ENCODE measurements at places on chromosomes 7 and 10.

- H3K27ac ChIP-seq = no peak overlapping the region
- no peak for DNase-seq
- H3K4me1 ChIP-seq = no peaks in the 10 kb centered on the region
Measured at GRCh38 chr10:15072358-15072757, 16.2 kb downstream of the ACBD7 start.

GRCh38 chr7:97313900-97314299 lies 196.4 kb downstream of the SDHAF3 start:
- no peak for DNase-seq
- H3K36me3 ChIP-seq = no peaks in the 10 kb centered on the region
- no peaks in the 10 kb centered on the region for H3K4me1 ChIP-seq

DNA sequence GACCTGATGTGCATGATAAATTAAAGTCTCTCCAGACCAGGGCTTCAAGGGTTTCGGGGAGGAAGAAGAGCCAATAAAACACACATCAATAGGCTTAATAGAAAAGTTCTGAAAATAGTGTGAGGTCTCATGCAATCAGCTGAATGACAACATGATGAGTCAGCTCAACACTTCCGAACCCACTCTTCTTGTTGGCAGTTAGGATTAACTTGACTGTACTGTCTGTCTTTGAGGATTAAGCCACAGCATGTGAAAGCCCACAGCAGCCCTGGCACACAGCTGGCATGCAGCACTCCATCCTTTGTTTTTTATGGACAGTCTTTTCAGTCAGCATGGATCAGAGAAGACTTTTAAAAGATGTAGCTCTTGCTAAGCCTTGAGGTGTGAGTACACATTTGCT lies 526.9 kb upstream of the VSTM2A start:
- no peak overlapping the region for H3K4me3 ChIP-seq
- H3K27me3 ChIP-seq = no peaks in the 10 kb centered on the region
- no peak for DNase-seq

DNA sequence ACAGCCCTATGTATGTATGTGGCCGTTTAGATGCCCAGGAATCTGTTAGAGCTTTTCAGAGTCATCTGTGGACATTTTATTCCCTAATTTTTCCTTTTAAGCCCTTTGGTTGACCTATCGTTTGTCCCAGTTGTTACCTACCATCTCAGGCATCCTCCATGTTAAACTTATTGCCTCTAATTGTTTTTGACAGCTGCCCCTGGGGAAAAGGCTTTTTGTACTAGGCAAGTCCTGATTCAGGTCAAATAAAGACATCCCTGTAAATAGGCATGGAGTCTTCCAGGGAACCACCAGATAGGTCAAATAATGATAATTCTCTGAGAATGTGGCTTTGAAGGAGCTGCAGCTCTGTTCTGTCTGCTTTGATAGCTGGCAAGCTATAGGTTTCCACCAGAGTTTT lies 87.7 kb upstream of the CYP26C1 start:
- H3K4me3 ChIP-seq = no peak overlapping the region
- H3K27ac ChIP-seq = no peak overlapping the region
- no peaks in the 10 kb centered on the region for H3K36me3 ChIP-seq

DNA sequence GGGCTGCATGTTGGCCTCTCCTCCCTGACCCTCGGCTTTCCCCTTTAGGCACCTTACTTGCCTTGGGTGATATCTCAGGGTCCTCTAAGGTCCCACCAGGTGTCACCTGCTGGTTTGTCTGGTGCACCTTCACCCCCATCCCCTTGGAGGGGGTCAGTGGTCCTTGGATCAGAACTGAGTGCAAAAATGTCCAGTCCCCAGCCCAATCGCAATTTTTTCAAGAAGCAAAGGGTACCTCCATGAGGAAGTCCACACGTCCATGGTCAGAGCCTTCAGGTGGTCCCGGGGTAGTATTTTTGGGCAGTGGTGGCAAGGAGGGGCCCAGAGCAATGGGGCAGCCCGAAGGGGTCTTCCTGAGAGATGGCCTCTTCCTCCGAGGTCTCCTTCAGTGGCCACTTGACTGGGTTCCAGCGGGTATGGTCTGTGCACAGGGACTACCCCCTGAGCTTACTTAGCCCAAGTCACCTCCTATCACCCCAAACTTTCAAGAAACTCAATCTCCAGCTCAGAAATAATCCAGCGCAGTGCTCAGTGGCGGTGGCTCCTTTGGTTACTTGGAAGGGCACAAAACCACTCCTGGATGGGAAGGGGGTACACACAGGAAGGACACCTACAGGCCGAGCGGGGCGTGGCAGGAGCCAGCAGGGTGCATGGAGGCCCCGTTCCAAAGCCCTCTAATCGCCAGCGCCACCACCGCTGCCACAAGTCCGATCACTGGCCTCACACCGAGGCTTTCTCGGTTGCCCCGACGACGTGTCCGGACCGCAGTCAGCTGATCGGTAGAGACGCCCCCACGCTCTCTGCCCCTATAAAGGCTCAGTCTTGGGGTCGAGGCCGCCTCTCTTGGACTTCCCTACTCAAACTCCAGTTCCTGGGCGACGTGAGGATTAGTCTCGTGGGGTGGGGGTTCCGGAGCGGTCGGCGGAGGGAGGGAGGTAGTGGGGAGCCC lies 4.5 kb downstream of the SAP25 start:
- H3K4me1 ChIP-seq = peaks cover 40% of the 10 kb centered on the region
- H3K27ac ChIP-seq = peak overlapping the region; percentile 48
- H3K4me3 ChIP-seq = no peak overlapping the region
- peak; percentile 46 for DNase-seq

DNA sequence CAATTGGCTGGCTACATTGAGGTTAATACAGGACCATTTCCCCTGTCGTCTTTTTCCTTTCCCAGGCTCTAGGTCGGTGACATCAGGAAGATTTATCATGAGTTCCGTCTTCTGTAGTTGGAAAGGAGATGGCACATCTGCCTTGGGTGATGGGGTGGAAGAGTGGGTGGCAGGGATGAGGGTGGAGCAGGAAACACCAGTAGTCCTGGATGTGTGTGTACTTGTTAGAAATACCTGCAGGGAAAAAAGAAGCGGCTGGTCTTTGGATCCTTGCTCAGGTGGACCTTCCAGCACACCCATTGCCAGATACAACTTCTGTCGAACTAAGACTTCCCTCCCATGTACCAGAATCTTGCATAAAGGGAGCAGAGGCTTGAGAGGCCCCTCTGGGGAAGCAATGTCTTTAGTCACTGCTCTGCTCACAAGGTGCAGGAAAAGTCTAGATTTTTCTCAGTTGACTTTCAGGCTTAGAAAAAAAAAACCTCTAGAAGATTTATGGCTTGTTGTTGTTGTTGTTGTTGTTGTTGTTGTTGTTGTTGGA lies 516.8 kb upstream of the GALNT17 start:
- no peak overlapping the region for H3K27ac ChIP-seq
- no peaks in the 10 kb centered on the region for H3K36me3 ChIP-seq
- H3K4me3 ChIP-seq = no peak overlapping the region
- H3K4me1 ChIP-seq = no peaks in the 10 kb centered on the region

DNA sequence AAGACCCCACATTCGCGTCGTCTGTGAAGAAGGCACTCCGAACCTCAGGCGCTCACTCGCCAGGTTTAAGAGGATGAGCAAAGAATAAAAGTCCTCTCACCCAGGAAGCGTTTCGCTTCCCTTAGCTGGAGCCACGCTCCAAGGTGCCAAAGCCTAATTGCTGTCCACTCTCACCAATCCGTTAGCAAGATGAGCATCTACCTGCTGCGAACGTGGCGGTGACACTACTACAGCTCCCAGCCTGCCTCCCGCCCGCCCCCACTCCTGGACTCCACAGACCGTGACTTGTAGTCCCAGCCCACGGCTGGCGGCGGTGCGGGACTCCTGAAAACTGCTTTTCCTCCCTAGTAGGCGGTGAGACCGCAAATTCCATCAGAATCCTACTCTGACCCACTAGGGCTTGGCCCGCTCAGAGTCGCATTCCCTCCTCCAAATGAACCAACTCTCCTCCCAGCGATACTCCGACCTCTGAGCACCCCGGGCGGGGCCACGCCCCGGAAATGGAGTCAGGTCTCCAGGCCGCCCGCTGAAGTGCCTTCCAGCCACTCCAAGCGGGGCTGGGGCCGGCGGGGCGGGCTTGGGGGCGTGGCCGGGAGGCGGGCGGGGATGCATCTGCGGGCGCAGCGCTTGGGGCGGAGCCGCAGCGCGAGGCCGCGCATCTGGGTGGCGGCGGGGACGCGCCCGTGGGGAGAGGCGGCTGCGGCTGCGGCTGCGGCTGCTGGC lies 521 bp upstream of the PTPN12 start:
- peak; percentile 94 for DNase-seq
- peak overlapping the region; percentile 76 for H3K4me3 ChIP-seq
- no peaks in the 10 kb centered on the region for H3K36me3 ChIP-seq
- peak overlapping the region; percentile 77 for H3K27ac ChIP-seq
- no peaks in the 10 kb centered on the region for H3K27me3 ChIP-seq
- H3K4me1 ChIP-seq = peaks cover 7% of the 10 kb centered on the region
